ENCODE measurements at places on chromosomes 11 and 22. TPM values are rescaled to one million over a fixed set of nuclear protein-coding genes. Genes with fewer than 3 reads are reported as not detected.
A peak's percentile ranks its signal among the peaks of the same experiment; 100 is the strongest.

NUP98 gene
- total RNA-seq = 111 TPM

CTSW gene
- total RNA-seq = 1.3 TPM

OR4X1 gene
- total RNA-seq = not detected

DNA sequence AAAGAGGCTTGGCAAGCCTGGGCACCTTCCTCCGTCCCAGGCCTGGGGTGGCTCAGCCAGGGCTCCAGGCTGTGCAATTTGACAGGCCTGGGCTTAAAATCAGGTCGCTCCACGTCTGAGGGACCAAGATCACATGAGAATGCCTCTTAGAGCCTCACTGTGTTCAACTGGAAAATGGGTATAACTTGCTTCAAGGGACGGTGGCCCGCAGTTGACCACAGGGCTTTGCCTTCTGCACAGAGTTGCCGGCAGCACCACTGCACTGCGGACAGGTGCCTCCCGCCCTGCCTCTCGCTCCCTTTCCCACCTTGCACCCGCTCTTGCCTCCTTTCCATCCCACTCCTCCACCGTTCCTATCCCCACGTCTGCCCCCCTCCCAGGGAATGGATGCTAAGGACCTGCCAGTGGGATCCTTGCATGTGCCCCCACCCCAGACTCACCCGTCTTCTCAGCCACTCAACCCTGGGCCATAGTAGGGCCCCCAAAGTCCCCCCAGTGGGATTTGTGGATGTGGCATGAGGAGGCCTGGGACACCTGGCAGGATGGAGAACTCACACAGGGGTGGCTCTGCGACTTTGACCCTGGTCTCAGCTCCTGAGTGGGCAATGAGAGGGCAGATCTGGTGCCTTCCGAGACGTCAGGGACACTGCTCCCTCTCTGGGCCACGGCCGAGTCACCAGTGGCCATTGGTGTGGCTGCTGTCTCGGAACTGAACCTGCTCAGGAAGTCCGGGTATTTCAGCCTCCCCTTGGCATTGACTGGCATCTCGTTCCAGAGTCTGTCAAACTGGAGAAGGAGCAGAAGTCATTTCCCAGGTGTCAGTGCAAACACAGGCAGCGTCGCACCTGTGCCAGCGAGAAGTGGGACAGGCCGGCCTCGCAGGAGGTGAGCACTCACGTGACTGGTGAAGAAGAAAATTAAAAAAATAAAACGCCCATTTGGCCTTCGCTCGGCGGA is 128.0 kb downstream of the MPPED1 start:
- DNase-seq = no peak

- peak; percentile 72 for DNase-seq
Measured at GRCh38 chr11:119741369-119742262, 12.6 kb upstream of the NECTIN1 start.

DNA sequence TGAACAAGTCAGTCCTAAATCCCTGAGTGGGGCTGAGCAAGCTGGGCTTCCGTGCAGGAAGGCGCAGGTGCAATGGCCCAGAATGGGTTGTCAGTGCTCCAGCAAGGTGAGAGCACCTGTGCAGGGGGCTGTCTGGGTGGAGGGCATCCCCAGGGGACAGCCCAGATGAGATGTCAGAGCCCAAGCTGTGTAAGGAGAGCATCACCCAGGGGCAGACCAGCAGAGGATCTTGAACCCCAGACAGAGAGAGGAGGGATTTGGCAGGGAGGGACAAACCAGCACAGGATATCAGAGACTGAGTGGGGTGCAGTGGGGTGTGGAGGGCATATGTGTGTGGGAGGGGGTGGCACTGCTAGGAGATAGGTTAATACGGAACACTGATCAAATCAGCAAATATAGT is 114.9 kb upstream of the TMEM45B start:
- DNase-seq = no peak

DNA sequence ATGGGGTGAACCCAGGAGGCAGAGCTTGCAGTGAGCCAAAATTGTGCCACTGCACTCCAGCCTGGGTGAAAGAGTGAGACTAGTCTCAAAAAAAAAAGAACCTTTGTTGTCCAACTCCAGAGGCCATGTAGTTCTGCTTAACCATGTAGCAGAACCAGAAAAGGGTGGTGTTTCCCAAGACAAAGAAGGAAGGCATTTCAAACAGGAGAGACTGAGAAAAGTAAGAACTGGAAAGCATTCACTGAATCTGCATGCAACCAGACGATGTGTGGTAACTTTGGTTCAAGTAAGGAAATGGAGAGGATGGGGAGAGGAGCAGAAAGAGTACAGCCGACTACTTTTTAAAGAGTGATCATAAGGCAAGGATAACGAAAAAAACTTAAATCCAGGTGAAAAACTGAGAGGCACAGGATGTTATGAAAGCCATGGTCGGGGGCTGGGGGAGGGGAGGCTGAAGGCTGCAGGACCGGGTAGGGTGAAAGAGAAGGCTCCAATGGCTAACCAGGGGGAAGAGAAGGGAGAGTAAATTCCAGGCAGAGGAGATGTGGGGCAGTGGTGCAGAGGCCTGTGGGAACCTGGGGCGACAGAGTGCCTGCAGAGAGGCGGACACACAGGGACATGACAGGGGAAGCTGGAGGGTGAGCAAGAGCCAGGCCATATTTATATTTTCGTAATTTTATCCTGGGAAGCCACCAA is 48.8 kb downstream of the MAPK1 start:
- no peak for DNase-seq

GRCh38 chr11:114040706-114041211 is 18.8 kb upstream of the ZBTB16 start:
- no peak for DNase-seq

Data from B cell (primary cell).